ENCODE measurements at places on chromosomes 16 and 17. TPM values are rescaled to one million over a fixed set of nuclear protein-coding genes. Genes with fewer than 3 reads are reported as not detected.

DNA sequence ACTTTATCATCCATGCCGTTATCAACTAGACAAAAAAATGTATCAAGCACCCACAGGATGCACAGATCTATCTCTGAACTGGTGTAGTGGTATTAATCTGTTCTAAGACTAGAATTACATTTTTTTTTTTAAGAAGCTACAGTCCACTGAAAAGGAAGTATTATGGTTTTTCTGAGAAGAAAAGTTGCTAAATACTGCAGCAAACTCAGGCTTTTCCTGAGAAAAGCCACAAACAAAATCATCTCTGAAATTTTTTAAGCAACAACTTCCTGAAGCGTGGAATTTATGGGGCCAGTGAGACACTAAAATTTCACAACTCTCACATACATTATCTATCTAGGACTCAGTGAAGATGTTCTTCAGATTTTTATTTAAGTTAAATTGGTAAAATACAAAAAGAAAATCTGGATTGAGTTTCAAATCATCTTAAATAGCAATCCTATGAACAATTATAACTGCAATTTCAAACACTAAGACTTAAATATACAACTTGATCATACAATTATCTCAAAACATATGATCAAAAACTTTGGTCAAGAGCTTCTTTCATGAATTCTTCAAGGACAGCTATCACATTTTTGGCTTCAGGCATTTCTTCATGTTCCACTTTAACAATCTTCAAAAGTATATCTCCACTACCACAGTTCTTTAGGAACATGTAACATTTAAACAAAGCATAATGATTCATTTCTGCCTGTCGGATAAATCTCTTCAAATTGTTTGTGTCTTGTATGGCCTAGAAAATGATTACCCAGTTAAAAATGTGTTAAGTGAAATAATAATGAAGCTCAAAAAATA lies 10.5 kb downstream of the C17orf75 start:
- no peak for DNase-seq
- peaks cover 17% of the 10 kb centered on the region for H3K36me3 ChIP-seq
- H3K4me3 ChIP-seq, result no peak overlapping the region

GRCh38 chr17:57937492-57937891 lies 17.7 kb downstream of the CUEDC1 start:
- no peak for DNase-seq
- no peak overlapping the region for H3K4me3 ChIP-seq
- peaks cover 3% of the 10 kb centered on the region for H3K27me3 ChIP-seq
- H3K27ac ChIP-seq, result no peak overlapping the region
- H3K36me3 ChIP-seq, result no peaks in the 10 kb centered on the region

GRCh38 chr16:72612256-72612655 lies 435.7 kb downstream of the ZFHX3 start:
- DNase-seq, result no peak
- no peaks in the 10 kb centered on the region for H3K36me3 ChIP-seq
- no peak overlapping the region for H3K4me3 ChIP-seq
- no peaks in the 10 kb centered on the region for H3K4me1 ChIP-seq
- H3K27ac ChIP-seq, result no peak overlapping the region
- H3K27me3 ChIP-seq, result no peaks in the 10 kb centered on the region

EPN3 gene
- not detected for total RNA-seq

DNA sequence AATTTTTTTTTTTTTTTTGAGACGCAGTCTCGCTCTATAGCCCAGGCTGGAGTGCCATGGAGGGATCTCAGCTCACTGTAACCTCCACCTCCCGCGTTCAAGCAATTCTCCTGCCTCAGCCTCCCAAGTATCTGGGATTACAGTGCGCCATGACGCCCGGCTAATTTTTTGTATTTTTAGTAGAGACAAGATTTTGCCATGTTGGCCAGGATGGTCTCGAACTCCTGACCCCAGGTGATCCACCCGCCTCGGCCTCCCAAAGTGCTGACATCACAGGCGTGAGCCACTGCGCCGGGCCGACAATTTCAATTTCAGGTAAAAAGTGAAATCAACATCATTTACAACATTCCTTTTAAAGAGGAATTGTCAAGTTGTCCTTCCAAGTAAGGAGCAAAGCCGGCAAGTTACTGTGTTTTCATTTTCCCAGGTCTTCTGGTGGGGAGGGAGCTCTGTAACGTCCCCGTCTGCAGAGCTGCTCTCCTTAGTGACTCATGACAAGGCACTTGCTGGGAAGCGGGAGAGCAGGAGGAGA lies 873 bp downstream of the NPLOC4 start:
- H3K4me3 ChIP-seq, result peak overlapping the region; percentile 93
- peak overlapping the region; percentile 79 for H3K27ac ChIP-seq
- DNase-seq, result no peak
- peaks cover 4% of the 10 kb centered on the region for H3K36me3 ChIP-seq
- H3K27me3 ChIP-seq, result no peaks in the 10 kb centered on the region

Measured in activated naive CD4-positive, alpha-beta T cell treated with anti-CD3 and anti-CD28 coated beads for 36 hours (primary cell).